Activated CD8-positive, alpha-beta memory T cell treated with anti-CD3 and anti-CD28 coated beads for 1 hour (primary cell): ENCODE measurements at places on chromosomes 11 and 22.

DNA sequence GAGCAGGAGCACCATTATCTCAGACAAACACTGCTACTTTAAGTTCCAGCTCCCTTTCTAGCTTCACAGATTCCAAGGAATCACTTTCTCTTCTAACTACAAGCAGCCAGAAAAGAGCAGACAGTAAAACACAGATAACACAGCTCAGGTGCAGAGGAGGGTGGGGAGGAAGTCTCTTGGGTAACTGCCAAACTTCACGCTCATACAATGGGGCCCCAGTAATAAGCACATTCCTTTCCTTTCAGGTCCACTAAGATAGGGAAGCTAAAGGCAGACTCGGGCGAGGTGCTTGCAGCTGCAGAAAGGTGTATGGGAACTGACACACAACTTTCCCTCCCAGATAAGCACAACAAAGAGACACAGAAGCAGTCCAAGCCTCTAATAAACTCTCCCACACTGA lies 69.2 kb upstream of the OR9G4 start:
- no peak for DNase-seq

GRCh38 chr11:14894657-14895598 lies 2.9 kb upstream of the CYP2R1 start:
- DNase-seq = no peak

GRCh38 chr11:45154276-45154675 lies 7.8 kb downstream of the PRDM11 start:
- DNase-seq = no peak

DNA sequence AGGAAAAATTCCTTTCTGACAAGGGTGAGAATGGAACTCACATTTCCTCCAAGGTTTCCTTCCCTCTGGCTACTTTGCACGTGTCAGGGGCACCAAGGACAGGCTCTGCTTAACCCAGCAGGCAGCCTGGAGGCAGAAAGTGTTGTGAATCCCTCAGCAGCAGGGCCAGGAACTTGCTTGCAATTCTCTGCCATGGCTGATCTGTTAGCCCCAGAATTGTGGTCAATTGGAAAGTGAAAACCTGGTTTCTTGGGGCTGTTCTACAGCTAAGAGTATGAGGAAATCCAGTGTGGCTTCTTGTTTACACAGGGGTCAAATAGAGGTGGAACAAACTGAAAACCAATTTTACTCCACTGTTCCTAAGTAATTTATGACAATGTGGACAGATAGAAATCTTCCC lies 38.3 kb upstream of the CEP295 start:
- no peak for DNase-seq

DNA sequence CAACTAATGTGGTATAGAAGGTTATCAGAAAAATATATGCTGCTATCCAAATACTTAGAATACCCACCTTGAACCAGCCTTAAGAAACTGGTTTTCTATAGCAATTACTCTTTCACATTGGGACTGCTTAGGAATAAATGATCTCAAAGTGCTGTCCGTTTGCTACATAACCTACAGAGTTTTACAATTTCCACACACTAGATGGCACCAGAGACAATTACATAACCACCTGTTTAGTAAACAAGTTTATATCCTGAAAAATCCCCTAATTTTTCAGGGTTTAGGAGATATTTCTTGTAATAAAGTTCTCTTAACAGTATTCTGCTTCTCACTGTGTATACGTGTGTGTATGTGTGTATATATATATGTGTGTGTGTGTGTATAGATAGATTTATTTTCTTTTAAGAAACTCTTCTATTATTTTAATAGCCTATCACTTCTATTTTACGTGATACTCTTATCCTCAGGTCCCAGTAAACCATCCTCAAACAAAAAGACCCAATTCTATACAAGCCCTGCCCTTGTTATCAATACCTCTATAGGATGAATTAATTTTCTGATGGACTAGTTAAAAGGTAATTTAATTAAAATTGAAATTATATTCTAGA lies 6.7 kb upstream of the OR5I1 start:
- no peak for DNase-seq

- DNase-seq = no peak
These were observed 16.7 kb downstream of the SSH3 start for GRCh38 chr11:67320011-67320410.
